ENCODE measurements at places on chromosomes 4 and X. TPM values are rescaled to one million over a fixed set of nuclear protein-coding genes. Genes with fewer than 3 reads are reported as not detected.

EMCN gene
- not detected for total RNA-seq

RNF128 gene
- 4.8 TPM for total RNA-seq

TMSB15C gene
- 5.8 TPM for total RNA-seq

GAGE13 gene
- not detected for total RNA-seq

PRR27 gene
- total RNA-seq = not detected

ZBTB33 gene
- total RNA-seq = 16.3 TPM

XK gene
- under 0.01 TPM for total RNA-seq

SPANXN4 gene
- not detected for total RNA-seq

MAGED4B gene
- total RNA-seq = 35.5 TPM

TEX11 gene
- total RNA-seq = not detected

MAP7D2 gene
- under 0.01 TPM for total RNA-seq

GALNT7 gene
- total RNA-seq = 43.9 TPM

OR13H1 gene
- total RNA-seq = not detected

IL1RAPL2 gene
- total RNA-seq = not detected

F8A2 gene
- not detected for total RNA-seq

MAGEA3 gene
- total RNA-seq = not detected

FRG2 gene
- not detected for total RNA-seq

TRPC5OS gene
- total RNA-seq = not detected

MAP9 gene
- total RNA-seq = 6.6 TPM

XPNPEP2 gene
- total RNA-seq = not detected

AR gene
- total RNA-seq = 4.7 TPM

CDKL5 gene
- 9.7 TPM for total RNA-seq

SLC6A14 gene
- not detected for total RNA-seq

TCEAL8 gene
- total RNA-seq = 91.4 TPM

RAB33B gene
- total RNA-seq = 11.4 TPM

KLB gene
- not detected for total RNA-seq

ARAF gene
- total RNA-seq = 10.8 TPM

ANOS1 gene
- total RNA-seq = under 0.01 TPM

ART3 gene
- not detected for total RNA-seq

MAGEB10 gene
- total RNA-seq = not detected

CXCL8 gene
- total RNA-seq = 3.3 TPM

BEX1 gene
- 0.18 TPM for total RNA-seq

F8A1 gene
- total RNA-seq = 1.1 TPM

C4orf36 gene
- 0.28 TPM for total RNA-seq

HTN3 gene
- total RNA-seq = not detected

SLITRK2 gene
- not detected for total RNA-seq

LEF1 gene
- 0.56 TPM for total RNA-seq

MAPK10 gene
- 6.5 TPM for total RNA-seq

HTATSF1 gene
- 27.8 TPM for total RNA-seq
